ENCODE measurements at places on chromosomes 5 and 9.

- DNase-seq, result no peak
These were observed 116.8 kb upstream of the PDE4D start for GRCh38 chr5:60010328-60010727.

- DNase-seq, result no peak
These were observed 91.5 kb downstream of the DAB2IP start for GRCh38 chr9:121742923-121743322.

DNA sequence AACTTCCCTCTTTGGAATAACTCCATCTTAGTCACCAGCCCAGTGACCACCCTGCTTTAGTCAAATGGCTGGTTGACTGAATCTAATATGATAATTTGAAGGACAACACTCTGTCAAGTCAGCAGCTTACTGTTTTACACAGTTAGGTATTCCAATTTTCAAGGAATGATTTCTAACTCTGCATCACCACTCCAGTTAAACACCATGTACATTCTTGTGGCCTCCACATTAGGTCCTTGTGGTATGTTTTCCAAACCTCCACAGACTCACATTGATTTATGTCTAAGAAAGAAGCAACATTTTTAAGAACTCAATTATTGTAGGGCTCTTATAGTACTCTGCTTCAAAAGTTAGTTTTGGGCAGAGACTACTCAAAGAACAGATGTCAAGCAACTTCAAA, 110.7 kb downstream of the TLE1 start:
- DNase-seq, result no peak

DNA sequence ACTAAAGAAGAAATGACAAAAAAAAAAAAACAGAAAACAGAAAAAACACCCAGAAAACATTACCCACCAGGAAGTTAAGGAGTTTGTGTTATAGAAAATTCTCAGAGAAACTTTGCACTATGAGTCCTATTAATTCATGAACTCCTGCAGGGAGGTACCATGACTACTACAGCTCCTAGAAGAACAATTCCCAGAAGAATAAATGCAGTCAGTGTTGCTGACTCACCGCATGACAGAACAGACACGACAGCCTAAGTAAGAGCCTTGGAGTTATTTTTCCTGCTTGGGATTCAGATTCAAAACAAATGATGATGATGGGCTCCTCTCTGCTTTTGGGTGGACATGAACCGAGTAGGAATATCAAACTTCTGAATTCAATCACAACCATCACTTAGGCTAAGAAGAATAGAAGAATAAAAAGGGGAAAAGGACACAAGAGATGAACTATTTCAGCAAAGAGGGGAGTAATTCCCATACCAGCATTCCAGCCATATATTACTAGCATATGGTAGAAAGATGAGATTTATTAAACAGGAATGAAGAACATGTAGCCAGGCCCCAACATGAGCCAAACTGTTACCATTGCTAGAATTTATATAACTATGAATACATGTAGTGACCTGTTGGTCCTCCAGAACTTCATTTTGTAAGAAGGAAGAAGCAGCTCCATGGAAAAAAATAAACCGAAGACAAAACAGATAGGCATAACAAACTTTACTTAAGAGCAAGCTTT, 209.6 kb upstream of the PDE4D start:
- DNase-seq, result no peak

GRCh38 chr9:19781240-19781639, 7.6 kb downstream of the SLC24A2 start:
- no peak for DNase-seq

DNA sequence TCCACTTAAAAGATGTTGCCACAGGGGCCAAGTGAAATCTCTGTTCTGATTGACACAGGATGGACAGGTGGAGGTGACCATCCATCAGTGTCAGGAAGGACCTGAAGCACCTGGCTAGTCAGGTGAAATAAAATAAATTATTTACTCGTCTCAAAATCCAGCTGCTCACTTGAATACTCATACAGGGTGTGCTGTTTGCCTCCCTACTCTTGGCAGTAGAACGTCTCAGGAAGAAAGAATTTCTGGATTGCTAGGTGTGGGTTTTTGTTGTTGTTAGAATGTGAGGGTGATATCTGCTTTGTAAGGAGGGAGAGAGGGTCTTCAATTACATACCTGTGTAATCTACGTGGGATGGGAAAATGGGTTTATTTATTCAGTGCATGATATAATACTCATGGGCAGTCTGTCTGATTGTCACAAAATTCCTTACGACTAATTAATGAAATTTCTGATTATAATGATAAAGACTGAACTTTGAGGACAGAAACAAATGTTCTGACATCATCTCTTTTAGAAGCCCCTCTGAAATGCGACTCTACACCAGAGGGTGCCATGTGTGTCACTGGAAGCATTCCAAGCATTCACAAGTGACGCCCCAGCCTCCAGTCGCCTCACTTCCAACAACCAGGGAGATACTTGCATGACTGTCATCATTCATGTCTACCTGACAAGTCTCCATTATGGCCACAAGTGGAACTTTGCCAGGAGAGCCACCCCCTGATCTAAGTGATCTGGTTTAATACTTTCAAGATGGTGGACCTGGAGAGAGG, 218.4 kb downstream of the GAPVD1 start:
- no peak for DNase-seq

DNA sequence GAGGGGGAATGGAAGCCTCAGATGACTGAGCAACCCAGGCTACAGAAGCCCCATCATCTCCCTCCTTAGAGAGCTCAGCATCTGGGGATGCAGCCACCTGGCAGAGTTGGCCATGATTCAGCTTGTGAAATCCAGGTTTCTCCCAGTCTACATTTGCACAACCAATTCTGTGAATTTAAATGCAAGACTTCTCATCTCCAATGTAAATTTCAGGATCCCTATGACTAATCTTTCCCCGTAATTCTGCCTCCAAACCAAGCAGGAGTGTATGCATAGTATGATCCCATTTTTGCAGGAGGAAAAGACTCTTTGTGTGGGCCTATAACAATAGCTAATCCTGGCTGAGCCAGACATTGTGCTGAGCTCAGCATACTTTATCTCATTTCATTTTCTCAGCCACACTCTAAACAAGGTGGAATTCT, 59.6 kb upstream of the IL17B start:
- no peak for DNase-seq

- no peak for DNase-seq
These were observed 55.9 kb upstream of the ANKRD55 start for GRCh38 chr5:56288873-56289601.

DNA sequence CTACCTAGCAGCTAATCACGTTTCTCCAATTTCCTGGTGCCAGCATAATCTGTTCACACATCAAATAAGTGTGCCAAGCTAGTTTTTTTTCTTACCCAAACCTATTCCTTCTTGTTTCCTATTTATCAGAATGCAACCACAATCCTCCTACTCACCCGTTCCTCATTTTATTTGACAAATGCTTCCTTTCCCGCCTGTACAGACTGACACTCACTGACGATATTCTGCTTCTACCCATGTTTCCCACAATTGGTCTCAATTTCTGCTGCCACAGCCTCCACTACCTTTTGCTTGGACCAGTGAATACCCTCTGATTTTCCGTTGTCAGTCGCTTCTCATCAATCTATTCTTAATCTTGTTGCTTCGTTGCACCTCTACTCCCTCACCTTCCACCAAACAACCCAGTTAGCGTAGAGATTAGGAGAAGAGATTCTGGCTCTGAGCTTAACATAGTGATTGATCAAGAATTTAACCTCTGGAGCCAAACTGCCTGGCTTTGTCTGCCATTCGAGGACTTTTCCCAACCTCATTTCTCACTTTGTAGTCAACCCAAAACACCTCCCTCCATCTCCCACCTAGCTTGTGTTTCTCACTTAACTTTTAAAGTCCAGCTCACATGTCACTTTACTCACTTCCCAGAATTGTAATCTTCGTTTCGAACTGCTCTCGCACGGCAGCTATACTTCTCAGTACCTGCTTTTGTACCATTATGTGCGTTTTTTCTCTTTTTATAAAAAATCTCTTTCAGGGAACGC, 729 bp upstream of the TMEM38B start:
- no peak for DNase-seq

DNA sequence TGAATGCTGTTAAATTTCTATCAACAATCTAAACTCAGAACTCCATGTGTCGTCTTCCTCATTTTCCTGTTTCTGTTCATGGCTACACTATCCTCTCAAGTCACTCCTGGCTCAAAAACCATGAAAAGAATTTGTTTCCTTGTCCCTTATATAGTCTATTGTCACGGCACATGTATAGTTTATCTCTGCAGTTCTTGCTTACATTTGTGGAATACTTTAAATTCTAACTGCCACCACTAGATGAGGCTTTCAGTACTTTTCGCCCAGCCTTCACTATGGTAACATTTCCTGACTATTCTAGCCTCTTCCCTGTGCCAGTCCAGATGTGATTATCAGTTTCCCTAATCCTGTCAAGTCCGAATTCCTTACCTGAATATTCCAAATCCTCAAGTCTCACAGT, 34.6 kb downstream of the PKD2L2 start:
- DNase-seq, result no peak

- DNase-seq, result no peak
These were observed 82.2 kb downstream of the CACNA1B start for GRCh38 chr9:137959641-137960411.

DNA sequence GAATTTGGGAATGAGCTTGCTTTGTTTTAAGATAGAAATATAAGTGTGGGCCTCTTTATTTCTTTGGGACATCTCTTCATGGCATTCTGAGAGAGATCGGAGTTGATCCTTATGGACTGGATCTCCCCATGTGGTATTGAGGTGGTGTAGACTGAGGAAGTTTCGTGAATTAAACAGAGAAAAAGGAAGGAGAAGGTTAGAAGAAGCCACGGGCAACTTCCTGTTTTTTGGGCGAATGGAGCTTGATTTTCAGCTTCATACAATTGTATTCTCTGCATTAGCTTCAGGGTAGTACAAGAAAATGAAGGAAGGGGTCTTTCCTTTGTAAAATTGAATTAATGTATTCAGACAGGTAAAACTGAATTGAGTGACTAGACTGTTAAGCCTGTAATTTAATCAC, 70.5 kb upstream of the HMHB1 start:
- DNase-seq, result no peak

- DNase-seq, result no peak
These were observed 476.6 kb upstream of the CD180 start for GRCh38 chr5:67673180-67673579.

- DNase-seq, result no peak
These were observed 39.8 kb downstream of the CYSTM1 start for GRCh38 chr5:140214831-140215230.

DNA sequence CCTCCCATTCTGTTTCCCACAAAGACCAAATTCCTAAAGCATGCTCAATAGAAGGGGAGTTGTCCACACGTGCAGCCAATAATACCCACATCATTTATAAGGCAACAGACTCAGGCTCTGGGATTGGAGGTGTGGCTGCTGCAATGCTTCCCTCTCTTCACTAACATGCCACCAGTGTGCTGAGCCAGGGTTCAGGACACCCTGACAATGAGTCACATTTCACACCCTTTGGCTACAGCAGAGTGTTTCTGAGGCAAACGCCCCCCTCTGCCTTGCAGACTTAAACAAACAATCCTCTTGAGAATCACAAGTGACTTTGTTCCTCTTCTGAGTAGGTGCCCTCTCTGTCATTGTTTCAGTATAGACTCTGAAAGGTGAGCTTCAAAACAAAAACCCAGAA, 189.3 kb upstream of the TLE4 start:
- no peak for DNase-seq

DNA sequence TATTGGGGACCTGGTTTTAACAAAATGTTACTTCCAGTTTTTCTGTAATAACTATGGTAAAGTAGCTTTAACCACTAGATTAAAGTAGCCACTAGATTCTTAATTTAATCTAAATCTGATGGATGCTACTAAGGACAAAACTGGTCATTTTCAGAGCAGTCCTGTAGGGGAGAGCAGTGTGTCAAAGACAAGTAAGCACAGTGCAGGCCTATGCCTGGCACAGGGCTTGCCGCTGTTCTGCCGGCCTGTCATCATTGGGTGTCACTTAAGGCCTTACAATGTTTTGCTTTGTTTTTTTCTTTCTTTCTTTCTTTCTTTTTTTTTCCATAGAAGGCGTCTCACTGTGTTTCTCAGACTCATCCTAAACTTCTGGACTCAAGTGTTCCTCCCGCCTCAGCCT, 53.0 kb upstream of the NXNL2 start:
- DNase-seq, result no peak

DNA sequence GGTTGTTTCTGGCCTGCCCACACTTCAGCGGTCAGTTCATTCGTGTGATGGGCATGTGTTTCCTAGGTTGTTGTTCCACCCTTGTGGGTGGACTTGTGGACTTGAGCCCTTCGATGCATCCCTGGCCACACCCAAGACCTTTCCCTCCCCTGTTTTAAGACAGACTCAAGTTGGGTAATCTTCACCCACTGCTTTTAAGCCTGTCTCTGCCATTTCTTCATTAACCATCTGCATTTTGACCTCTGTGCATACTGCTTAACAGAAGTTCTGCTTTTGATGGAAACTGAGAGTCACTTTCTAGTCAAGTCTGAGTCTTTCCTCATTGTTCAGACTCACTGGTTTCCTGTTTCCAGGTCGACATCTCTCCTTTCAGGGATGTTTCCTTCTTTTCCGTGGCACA, 233.7 kb downstream of the ARHGEF28 start:
- no peak for DNase-seq

DNA sequence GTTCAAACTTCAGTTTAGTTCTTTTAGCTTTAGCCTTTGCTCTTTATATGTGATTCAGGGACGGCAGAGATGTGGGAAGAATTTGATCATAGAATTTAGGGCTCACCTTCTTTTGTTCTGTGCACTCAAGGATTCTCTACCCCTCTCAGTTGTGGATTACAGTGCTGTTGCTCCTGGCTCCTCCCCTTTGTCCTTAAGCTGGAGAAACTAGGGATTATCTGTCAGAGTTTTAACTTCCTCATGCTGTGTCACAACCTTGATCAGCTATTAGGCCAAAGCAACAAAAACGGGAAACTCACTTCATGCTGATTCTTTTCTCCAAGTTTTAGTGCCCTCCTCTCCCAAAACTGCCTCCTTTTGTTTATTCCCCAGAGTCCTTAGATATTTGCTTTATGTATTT, 13.0 kb upstream of the PCDHAC2 start:
- no peak for DNase-seq

DNA sequence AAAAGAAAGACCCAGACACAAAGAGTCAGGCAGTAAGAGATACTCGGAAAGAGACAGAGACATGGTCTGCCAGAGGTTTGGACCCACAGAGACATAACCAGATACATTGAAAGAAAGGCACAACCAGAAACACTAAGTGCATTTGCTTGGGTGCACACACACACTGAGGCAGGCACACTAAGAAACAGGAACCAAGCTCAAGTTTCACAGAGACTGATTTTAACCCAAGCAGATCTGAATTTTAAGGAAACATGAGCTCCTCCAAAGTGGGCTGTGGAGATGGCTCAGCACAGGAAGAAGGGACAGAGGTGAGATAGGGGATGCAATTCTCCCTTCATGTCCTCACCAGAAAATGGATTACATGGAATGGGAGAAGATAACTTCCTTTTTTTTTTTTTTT, 9.5 kb downstream of the AQP3 start:
- no peak for DNase-seq

DNA sequence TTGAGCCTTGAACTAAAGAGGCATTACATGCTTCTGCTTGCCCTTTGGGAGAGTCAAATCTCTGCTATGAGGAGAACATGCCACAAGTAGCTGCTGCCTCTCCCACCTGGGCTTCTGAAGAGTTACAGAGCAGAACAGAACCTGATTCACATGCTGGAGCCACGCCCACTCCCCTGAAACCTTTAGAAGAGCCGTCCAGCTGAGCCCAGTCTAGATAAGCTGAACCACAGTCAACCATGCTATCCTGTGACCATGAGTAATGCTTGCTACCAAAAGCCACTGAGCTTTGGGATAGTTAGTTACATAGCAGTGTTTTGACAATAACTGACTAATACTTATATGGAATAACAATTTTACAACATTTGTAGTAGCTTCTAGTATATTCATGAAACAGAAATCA, 111.0 kb upstream of the VCAN start:
- DNase-seq, result no peak

GRCh38 chr5:43017428-43017815, 22.7 kb downstream of the ANXA2R start:
- no peak for DNase-seq
